ENCODE measurements at places on chromosomes 7 and 10.
A peak's percentile ranks its signal among the peaks of the same experiment; 100 is the strongest.

DNA sequence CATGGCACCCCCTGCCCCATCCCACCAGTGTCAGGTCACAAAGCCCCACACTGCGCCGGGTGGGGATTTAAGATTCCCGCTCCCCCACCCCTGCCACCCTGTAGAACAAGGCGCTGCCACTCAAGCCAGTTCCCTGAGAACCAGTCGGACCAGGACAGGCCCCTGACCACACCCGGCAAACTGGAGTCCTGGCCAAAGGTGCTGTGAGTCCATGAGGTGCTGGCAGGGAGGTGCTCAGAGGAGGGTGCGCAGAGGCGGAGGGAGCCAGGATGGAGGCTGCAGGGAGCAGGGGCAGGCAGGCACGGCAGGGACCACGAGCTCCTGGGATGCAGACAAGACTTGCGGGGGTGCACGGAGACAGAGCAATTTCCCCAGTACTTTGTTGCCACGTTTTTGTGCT is 19.7 kb upstream of the GDI2 start:
- DNase-seq = no peak

- DNase-seq = no peak
Measured at GRCh38 chr7:69177461-69177861, 420.8 kb upstream of the AUTS2 start.

GRCh38 chr10:129165076-129165720 is 301.8 kb upstream of the MGMT start:
- DNase-seq = no peak

- DNase-seq = no peak
Measured at GRCh38 chr7:134828361-134828760, 48.9 kb downstream of the CALD1 start.

DNA sequence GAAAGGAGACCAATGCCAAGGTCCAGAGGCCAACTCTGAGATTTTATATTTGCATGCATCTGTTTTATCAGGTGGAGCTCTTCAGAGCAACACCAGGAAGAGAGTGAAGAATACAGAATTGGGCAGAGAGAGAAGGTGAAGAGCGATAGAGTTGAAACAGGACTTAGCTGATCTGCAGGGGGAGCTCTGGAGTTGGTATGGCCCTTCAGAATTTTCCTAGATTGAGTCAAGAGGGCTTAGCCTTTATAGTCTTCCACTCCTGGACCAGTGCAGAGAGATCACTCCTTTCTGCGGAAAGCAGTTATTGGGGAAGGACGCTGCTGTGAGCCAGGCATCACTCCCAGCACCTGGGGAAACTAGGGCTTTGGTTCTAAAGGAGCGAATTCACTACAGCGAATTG is 105.0 kb upstream of the DGKB start:
- DNase-seq = peak; percentile 37

- no peak for DNase-seq
Measured at GRCh38 chr7:83836028-83836427, 187.1 kb upstream of the SEMA3E start.

GRCh38 chr10:30750971-30751677 is 121.6 kb upstream of the LYZL2 start:
- peak; percentile 74 for DNase-seq

- no peak for DNase-seq
Measured at GRCh38 chr7:112220877-112221434, 14.5 kb downstream of the ZNF277 start.

DNA sequence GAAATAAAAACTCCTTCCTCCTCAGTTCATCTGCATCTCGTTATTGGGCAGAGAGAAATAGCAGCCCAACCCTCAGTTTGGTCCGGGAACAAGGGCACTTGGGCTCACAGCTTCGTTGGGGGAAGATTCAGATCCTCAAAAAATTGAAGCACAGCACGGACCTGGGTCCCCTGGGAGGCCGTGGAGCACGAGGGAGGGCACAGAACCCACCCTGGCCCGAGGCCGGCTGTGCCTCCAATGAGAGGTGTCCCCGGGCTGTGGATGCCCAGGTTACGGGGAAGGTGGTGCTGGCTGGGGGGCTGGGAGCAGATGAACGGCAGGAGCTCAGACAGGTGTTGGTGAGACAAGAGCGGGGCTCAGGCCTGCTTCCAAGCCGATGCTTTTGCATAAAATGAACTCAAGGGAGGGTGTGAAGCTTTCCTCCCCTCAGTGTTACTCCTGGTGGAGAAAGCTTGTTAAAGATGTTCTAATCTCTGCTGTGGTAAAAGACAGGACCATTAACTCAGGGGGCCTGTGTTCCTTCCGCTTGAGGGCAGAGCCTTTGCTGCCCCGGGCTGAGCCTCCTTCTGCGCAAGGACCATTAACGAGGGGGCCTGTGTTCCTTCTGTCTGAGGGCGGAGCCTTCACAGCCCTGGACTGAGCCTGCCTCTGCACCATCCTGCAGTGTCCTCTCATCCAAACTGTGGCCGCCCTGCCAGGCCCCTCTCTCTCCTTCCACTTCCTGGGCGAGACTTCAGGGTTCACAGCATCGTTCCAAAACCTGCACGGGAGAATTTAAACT is 302.2 kb downstream of the ADARB2 start:
- DNase-seq = no peak

DNA sequence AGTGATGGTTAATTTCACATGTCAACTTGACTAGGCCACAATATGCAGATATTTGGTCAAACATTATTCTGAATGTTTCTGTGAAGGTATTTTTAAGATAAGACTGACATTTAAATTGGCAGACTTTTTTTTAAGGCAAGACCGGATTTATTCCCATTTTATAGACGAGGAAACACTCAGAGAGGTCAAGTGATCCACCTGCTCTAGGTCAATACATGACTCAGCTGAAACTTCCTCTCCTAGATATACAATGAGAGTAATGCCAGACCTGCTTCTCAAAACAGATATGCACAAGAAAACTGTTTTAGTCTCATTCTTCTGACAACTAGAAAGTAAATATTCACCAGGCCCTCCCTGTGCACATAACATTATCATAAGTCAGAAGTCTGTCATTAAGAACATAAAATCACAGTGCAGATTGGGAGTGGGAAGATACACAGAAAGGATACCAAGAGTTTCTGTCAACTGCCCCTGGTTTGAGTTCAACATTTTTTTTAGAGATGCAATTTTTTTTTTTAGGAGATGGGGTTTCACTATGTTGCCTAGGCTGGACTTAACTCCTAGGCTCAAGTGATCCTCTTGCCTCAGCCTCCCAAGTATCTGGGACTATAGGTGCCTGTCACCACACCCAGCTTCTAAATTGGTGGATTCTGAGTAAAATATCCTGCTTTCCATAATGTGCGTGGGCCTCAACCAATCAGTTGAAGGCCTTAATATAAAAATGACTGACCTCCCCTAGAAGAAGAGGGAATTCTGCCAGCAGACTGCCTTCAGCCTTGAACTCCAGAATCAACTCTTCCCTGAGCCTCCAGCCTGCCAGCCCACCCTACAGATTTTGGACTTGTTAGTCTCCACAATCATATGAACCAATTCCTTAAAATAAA is 121.4 kb downstream of the ZFAND4 start:
- no peak for DNase-seq

DNA sequence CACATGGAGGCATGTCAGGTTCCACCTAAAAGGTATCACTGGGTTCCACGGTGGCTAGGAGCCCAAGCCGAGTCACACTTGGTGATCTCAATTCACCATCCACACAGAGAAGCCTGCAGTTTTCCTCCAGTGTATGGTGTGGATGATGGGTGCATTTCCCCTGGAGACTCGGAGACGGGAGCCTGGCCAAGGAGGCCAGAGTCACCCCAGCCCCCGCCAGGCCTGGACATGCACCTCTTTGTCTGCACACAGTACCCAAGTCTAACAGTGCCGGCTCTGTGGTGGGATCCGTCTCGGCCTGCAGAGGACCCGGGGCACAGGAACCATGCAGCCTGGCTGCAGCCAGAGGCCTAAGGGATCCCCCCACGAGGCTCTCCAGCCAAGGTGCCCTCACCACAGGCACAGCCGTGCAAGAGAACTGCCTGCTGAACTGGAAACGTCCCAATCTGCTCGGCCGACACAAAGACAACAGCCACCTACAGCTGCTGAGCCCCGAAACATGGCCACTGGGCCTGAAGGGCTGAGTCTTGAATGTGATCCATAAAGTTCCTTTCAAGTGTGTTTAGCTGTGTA is 75.2 kb downstream of the DIP2C start:
- no peak for DNase-seq

DNA sequence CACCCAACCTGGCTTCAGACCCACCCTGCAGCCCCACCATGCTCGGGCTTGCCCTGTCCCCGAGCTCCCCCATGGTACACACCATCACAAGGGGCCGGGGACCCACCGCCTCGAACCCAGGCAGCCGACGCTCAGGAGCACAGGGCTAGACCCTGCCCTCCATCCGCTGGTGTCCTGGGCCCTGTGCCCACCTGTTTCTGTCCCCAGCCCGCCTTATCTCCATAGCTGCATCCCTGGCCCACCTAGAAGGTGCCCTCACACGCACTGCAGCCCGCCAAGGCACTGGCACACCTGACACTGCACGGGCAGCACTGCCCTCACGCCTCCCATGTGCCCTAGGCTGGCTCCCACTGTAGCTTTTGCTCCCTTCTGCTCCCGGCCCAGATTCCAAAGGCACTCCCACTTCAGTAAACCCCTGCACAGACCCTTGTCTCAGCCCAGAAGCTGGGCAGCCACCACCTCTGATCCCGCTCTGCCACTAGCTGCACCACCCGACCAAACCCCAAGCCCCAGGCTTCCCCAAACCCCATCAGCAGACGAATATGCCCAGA is 17.1 kb downstream of the YKT6 start:
- DNase-seq = no peak
